ENCODE measurements at places on chromosomes 11 and 22.
A peak's percentile ranks its signal among the peaks of the same experiment; 100 is the strongest.

- DNase-seq, result no peak
These were observed 12.2 kb downstream of the FADS3 start for GRCh38 chr11:61879152-61879551.

DNA sequence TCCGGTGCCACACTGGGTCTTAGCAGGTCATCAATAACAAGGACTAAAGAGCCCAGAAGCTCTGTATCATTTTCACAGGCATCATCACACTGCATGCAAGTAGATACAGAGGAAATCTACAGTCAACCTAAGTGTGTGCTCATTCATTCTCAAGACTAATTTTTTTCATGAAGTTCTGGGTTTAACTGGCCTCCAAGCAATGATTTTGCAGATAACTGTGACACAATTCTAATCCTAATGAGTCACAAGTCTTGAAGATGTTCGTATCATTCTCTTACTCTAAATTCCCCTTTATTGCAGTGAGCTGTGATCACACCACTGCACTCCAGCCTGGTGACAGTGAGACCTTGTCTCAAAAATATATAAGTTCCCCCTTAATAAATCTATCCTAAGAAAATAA lies 2.5 kb downstream of the OR52W1 start:
- no peak for DNase-seq

GRCh38 chr11:116657842-116658825 lies 114.7 kb downstream of the BUD13 start:
- no peak for DNase-seq

- no peak for DNase-seq
These were observed 9.2 kb downstream of the CCKBR start for GRCh38 chr11:6268820-6269219.

DNA sequence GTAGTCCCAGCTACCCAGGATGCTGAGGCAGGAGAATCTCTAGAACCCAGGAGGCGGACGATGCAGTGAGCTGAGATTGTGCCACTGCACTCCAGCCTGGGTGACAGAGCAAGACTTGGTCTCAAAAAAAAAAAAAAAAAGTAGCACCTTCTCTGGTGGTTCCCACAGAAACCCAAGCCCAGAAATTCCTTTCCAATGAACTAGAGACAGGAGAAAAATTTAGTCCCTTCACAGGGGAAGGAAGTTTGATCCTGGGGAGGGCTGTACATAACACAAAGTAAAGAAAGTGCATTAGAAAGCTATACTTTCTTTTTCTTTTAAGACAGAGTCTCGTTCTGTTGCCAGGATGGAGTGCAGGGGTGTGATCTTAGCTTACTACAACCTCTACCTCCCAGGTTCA lies 25.5 kb upstream of the APOA1 start:
- DNase-seq, result no peak

- DNase-seq, result no peak
These were observed 59.3 kb downstream of the PDGFD start for GRCh38 chr11:104104664-104105063.

DNA sequence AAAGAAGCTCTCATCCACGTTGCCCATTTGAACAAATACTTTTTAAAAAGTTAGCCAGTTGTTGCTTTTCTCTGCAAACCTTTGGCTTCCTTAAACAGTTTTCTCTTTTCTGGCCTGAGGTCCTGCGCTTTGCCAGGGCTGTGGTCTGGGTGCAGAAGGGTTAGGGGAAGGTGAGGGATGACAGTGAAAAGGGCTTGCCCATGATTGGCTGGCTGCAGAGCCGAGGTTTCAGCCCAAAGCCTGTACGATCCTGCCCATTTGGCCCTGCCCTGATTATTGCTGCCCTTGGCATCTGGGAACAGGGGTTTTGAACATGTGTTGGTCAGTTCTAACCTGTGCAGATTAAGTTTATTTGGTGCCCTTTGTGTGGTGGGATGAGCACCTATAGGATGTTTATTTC lies 1.5 kb downstream of the INCENP start:
- DNase-seq, result no peak

DNA sequence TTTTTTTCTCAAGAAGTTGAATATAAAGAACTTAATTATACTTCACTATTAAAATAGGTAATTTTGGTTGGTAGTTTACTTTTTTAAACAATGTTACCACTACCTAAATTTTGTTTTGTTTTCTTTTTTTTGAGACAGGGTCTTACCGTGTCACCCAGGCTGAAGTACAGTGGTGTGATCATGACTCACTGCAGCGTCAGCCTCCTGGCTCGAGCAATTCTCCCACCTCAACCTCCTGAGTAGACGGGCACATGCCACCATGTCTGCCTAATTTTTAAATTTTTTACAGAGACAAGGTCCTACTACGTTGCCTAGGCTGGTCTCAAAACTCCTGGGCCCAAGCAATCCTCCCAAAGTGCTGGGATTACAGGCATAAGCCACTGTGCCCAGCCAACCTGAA lies 17.6 kb downstream of the SPCS2 start:
- DNase-seq, result no peak

- DNase-seq, result no peak
These were observed 22.8 kb downstream of the PIM3 start for GRCh38 chr22:49983148-49984042.

DNA sequence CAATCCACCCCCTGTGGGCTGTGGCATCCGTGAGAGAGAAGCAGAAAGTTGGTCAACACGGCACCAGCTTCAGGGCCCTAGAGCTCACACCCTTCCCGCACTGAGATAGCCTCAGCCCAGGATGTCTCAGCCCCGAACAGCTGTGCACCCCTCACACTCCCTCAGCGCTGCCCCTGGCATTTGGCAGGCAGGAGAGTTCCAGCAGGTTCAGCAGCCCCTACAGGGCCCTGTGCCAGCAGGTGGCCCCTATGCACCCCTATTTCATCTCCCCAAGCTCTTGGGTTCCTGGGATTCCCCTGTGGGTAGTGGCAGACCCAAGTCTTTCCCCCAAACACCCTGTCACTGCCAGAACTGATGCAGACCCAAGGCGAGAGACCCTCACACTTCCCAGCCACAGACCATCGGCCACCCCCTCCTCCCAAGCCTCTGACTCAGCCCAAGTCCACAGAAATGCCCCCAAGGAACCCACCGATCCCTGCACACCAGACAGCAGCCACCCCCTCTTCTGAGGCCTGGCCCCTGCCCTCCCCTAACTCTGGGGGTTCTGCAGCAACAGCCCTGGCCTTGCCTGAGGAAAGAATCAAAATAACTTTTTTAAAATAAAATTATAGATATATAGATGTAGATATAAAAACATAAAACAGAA lies 183.6 kb downstream of the IGLL1 start:
- no peak for DNase-seq

DNA sequence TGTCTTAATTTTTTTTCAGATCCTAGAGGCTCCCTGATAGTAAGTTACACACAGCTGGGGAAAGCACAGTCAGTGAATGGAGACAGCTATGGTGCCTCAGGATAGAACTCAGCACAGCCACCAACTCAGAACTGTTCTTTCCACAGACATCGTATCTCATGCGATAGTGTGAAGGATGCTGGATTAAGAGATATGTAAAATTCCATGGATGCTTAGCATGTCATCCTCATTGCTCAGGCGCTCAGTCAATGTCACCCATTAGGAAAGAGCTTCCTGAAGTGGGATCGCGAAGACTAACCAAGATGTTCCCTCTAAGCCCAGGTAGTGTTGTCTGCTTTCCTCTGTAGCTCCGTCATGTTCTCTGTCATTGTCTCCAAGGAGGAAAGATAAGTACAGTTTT lies 1000.4 kb downstream of the OPCML start:
- no peak for DNase-seq

DNA sequence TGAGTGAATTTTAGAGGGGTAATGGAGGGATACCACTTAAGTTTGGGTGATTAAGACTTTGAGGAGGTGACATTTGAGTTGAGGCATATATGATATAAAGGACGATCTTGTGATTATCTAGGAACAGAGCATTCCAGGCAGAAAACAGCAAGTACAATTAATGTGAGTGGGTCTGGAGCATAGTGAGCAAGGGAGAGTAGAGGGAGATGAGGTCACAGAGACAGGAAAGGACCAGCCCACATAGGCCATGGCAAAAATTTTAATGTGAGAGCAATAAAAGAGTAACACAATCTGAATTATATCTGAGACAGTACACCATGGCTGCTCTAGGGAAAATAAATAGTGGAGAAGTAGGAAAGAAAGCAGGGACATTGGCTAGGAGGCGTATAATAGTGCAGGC lies 14.5 kb upstream of the HSPA8 start:
- DNase-seq, result no peak

GRCh38 chr11:93251922-93252321 lies 54.1 kb upstream of the SLC36A4 start:
- DNase-seq, result no peak

- no peak for DNase-seq
These were observed 296.4 kb downstream of the ETS1 start for GRCh38 chr11:128291007-128291406.

- no peak for DNase-seq
These were observed 5.7 kb upstream of the FLI1 start for GRCh38 chr11:128688031-128688713.

DNA sequence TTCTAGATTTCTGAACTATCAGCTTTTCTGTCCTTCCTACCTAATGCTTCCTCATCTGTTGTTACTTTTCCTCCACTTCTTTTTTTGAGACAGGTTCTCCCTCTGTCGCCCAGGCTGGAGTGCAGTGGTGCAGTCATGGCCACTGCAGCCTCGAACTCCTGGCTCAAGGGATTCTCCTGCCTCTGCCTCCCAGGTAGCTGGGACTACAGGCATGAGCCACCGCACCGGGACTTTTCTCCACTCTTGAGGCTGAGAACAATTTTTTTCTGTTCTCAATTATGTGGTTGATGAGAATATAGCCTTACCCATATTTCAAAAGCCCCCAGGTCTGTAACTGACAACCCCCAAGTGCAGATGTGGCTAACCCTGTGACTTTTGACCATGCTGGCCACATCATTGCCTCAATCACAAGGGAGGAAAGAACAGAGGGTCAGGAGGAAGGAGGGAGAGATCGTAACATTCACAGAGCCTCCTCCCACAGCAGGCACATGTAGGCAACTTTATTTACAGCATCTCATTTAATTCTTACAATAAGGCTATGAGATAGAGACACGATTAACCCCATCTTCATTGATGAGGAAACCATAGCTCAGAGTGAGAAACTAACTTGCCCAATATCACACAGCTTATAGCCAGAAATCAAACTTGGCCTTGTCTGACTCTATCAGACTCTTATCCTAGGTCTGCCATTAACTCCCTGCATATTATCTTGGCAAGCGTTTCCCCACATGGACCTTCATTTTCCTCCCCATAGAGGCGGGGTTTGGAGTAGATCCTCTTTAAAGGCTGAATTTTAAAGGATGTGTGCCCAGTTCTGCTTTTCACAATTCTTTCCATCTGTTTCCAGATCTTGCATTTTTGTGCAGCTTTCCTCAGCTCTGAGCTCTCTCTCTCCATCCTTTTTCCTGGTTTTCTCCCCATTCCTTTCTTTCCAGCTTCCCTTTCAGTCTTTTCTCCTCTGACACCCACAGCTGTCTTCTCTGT lies 9.6 kb downstream of the POU2F3 start:
- DNase-seq, result no peak

DNA sequence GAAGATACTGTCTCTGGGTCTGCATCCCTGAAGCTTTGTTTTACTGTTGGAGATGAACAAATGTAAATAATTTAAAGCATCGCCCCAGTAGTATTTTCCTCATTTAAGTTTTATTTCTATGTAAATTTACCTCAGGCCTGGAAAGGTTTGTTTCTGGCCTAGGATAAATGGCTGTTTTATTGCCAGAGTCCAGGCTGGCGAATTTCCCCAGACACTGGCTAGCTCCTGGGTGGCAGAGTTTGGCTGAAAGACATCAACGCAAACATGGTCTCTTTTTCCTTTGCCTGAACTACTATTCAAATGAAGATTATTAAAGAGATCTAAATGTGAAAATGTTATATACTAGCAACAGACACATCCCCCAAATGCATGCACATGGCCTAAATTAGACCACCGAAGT lies 136.7 kb upstream of the SESN3 start:
- DNase-seq, result no peak

DNA sequence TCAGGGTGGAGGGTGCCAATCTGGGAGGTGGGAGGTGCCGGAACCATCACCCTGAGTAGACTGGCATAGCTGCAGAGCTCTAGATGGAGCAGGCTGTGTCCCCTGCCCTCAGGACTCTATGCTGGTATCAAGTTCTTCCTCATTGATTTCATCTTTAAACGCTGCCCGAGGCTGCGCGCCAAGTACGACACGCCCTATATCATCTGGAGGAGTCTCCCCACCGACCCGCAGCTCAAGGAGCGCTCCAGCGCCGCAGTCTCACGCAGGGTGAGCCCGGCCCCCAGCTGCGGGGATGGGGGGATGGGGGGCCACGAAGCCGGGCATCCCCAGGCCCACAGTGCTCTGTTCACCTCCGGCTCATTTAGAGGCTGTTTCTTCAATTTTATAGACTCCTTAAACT lies 52.5 kb downstream of the GRAMD4 start:
- no peak for DNase-seq

GRCh38 chr11:83717537-83717936 lies 431.4 kb upstream of the CCDC90B start:
- no peak for DNase-seq

GRCh38 chr22:44738347-44738715 lies 14.0 kb upstream of the ARHGAP8 start:
- DNase-seq, result no peak

- no peak for DNase-seq
These were observed 6.1 kb upstream of the CD59 start for GRCh38 chr11:33742249-33742851.

GRCh38 chr11:36229091-36229705 lies 60.0 kb downstream of the COMMD9 start:
- no peak for DNase-seq

DNA sequence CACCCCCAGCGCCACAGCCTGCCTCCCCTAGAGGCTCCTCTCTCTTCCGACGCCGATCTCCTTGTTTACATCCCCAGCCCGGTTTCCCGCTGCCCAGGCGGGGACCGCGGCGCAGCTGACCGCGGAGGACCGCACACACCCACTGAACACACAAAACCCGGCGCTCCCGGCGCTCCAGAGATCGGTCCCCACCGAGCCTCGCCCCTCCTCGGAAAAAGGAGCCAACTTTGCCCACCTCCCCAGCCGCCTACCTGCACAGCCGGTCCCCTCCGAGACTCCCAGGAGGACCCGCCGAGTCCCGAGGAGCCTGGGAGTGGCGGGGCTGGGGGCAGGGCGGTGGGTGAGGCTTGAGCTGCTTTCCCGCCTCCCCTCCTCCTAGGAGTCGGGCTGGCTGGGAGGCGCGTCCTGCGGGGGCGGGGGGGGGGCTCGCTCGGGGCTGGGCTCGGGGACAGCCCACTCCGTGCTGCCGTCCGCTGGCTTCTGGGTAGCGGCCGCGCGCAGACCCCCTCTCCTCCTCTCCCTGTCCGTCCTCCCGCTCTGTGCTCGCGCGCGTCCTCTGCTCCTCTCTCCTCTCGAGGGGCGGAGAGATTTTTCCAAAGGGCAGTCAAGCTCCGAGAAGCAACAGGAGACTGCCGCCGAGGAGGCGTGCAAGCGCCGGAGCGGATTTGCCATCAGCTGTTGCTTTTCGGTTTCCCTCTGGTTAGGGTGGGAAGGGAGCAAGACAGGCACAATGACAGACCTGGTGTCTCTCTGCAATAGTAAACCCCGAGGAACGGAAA lies at the start of gene FXYD6:
TSS of gene FXYD6 (minus strand) at position 318 of the 779 bp plus-strand sequence. CDS start 33,882 bp downstream, outside the sequence.
- DNase-seq, result peak; percentile 91

- DNase-seq, result no peak
These were observed 34.2 kb upstream of the HORMAD2 start for GRCh38 chr22:30045901-30046715.

GRCh38 chr11:94199136-94200130 lies 70.8 kb downstream of the PANX1 start:
- DNase-seq, result no peak

GRCh38 chr11:108142304-108142703 lies 20.9 kb downstream of the ACAT1 start:
- DNase-seq, result no peak

Measured in left forelimb (tissue), 1 donor.